ENCODE measurements at places on chromosomes 5 and 9. TPM values are rescaled to one million over a fixed set of nuclear protein-coding genes. Genes with fewer than 3 reads are reported as not detected.

Gene CTXN3
- total RNA-seq = not detected

Gene ZFP37
- 8.1 TPM for total RNA-seq

GRCh38 chr5:402615-403359 lies 40.2 kb upstream of the EXOC3 start:
- H3K4me1 ChIP-seq = peaks cover 17% of the 10 kb centered on the region
- no peak overlapping the region for H3K4me3 ChIP-seq
- H3K27ac ChIP-seq = no peak overlapping the region

- no peak overlapping the region for H3K4me3 ChIP-seq
- DNase-seq = no peak
- no peaks in the 10 kb centered on the region for H3K4me1 ChIP-seq
- no peak overlapping the region for H3K27ac ChIP-seq
- H3K27me3 ChIP-seq = no peaks in the 10 kb centered on the region
These were observed 19.6 kb downstream of the FBXO38 start for GRCh38 chr5:148403344-148403743.

DNA sequence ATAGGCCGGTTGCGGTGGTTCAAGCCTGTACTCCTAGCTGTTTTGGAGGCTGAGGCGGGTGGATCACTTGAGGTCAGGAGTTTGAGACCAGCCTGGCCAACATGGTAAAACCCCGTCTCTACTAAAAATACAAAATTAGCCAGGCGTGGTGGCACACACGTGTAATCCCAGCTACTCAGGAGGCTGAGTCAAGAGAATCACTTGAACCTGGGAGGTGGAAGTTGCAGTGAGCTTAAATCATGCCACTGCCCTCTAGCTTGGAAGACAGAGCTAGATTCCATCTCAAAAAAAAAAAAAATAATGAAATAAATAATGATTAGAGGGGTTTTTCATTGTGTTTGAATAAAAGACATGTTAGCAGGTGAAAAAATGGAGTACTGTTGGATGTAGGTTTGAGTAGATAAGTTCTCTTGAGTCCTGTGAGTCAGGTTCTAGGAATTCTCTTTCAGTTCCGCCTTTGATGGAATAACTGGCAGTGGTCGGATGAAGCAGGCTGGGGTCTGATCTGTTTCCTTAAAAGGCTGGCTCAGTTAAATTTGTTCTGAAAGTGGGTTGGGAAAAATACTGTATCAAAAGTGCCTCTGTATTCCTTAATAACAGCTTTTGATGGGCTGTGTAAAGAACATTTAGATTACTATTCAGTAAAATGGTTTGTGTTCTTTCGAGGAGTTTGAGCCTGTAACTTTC lies 73.2 kb downstream of the AOPEP start:
- peaks cover 8% of the 10 kb centered on the region for H3K4me1 ChIP-seq
- H3K36me3 ChIP-seq = no peaks in the 10 kb centered on the region
- DNase-seq = no peak
- no peak overlapping the region for H3K27ac ChIP-seq
- no peaks in the 10 kb centered on the region for H3K27me3 ChIP-seq

- no peaks in the 10 kb centered on the region for H3K36me3 ChIP-seq
- H3K4me3 ChIP-seq = no peak overlapping the region
- H3K27me3 ChIP-seq = no peaks in the 10 kb centered on the region
- H3K4me1 ChIP-seq = no peaks in the 10 kb centered on the region
- H3K27ac ChIP-seq = no peak overlapping the region
- no peak for DNase-seq
These were observed 73.4 kb upstream of the PPARGC1B start for GRCh38 chr5:149656576-149657182.

Gene PRPF4
- 23.6 TPM for total RNA-seq

- H3K27me3 ChIP-seq = no peaks in the 10 kb centered on the region
- H3K36me3 ChIP-seq = no peaks in the 10 kb centered on the region
- H3K4me1 ChIP-seq = no peaks in the 10 kb centered on the region
- H3K27ac ChIP-seq = no peak overlapping the region
These were observed 530.2 kb downstream of the EBF1 start for GRCh38 chr5:158569534-158569933.

Gene HEMGN
- not detected for total RNA-seq

DNA sequence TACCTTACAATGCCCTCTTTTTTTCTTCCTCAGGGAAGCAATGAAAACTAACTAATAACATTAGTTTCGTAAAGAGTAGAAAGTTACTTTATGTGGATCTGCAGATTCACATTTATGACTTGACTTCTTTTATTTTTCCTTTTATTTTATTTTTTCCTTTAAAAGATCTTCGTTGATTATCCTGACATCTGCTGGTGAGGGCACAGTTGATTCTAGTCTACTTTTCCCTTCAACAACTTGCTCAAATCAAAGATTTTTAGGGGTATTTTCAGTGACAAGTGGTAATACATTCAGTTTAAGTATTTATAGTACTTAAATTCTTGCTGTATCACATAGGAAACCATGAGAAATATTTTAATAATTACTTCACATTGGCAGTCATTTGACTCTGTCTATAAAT lies 4.9 kb downstream of the EDIL3 start:
- H3K27me3 ChIP-seq = no peaks in the 10 kb centered on the region
- H3K27ac ChIP-seq = no peak overlapping the region
- H3K36me3 ChIP-seq = no peaks in the 10 kb centered on the region
- H3K4me3 ChIP-seq = no peak overlapping the region
- H3K4me1 ChIP-seq = peaks cover 8% of the 10 kb centered on the region

Gene SUSD3
- 36.4 TPM for total RNA-seq

Gene TAF11L5
- total RNA-seq = not detected

Gene DOCK2
- total RNA-seq = 5.4 TPM

- no peaks in the 10 kb centered on the region for H3K4me1 ChIP-seq
- no peaks in the 10 kb centered on the region for H3K27me3 ChIP-seq
- H3K36me3 ChIP-seq = no peaks in the 10 kb centered on the region
- DNase-seq = no peak
These were observed 21.9 kb upstream of the ANXA6 start for GRCh38 chr5:151179489-151179840.

- H3K4me1 ChIP-seq = no peaks in the 10 kb centered on the region
- H3K4me3 ChIP-seq = no peak overlapping the region
- no peaks in the 10 kb centered on the region for H3K27me3 ChIP-seq
- no peak overlapping the region for H3K27ac ChIP-seq
These were observed 3.5 kb upstream of the RNF145 start for GRCh38 chr5:159212657-159213462.

Gene NR6A1
- total RNA-seq = 1.1 TPM

- no peak overlapping the region for H3K4me3 ChIP-seq
- no peaks in the 10 kb centered on the region for H3K27me3 ChIP-seq
- no peak overlapping the region for H3K27ac ChIP-seq
- no peaks in the 10 kb centered on the region for H3K36me3 ChIP-seq
- no peaks in the 10 kb centered on the region for H3K4me1 ChIP-seq
These were observed 50.0 kb downstream of the FCHO2 start for GRCh38 chr5:73005886-73006285.

Gene SLC45A2
- not detected for total RNA-seq

Gene DRD1
- total RNA-seq = 0.15 TPM

- H3K27me3 ChIP-seq = no peaks in the 10 kb centered on the region
- no peak overlapping the region for H3K27ac ChIP-seq
- no peak for DNase-seq
- H3K4me1 ChIP-seq = no peaks in the 10 kb centered on the region
- H3K4me3 ChIP-seq = no peak overlapping the region
- no peaks in the 10 kb centered on the region for H3K36me3 ChIP-seq
These were observed 68.6 kb upstream of the ADAMTS2 start for GRCh38 chr5:179413711-179414458.

DNA sequence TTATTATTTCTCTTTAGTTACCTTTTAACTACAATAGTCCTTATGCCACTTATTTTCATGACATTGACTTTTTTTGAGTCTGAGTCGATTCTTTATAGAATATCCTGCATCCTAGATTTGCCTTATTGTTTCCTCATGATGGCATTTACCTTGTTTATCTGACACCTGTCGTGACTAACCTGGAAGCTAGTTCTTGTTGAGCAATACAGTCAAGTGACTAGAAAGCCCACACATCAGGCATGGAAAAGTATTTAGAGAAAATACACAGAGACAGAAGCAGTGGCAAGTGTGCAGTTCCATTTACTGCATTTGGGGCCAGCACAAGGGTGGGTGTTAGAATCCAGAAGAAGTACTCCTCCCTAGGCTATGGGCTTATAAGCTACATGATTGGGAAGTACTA lies 97.8 kb downstream of the ERMP1 start:
- no peak overlapping the region for H3K4me3 ChIP-seq
- no peak for DNase-seq
- H3K36me3 ChIP-seq = no peaks in the 10 kb centered on the region
- no peaks in the 10 kb centered on the region for H3K4me1 ChIP-seq
- H3K27me3 ChIP-seq = no peaks in the 10 kb centered on the region

Gene SLC6A7
- total RNA-seq = not detected

GRCh38 chr9:78669591-78669990 lies 372.7 kb downstream of the PSAT1 start:
- H3K4me3 ChIP-seq = no peak overlapping the region
- H3K27me3 ChIP-seq = no peaks in the 10 kb centered on the region
- H3K4me1 ChIP-seq = no peaks in the 10 kb centered on the region
- H3K36me3 ChIP-seq = no peaks in the 10 kb centered on the region
- no peak for DNase-seq

Gene GPX8
- total RNA-seq = 32.6 TPM

Gene C1QTNF2
- total RNA-seq = 0.53 TPM

Data from ovary (tissue), 10 donors.